ENCODE measurements at places on chromosomes 12 and 14.

- DNase-seq: no peak
Observed at GRCh38 chr14:74144789-74145188, 60.0 kb downstream of the LIN52 start.

GRCh38 chr14:83909507-83909906 lies 1620.4 kb upstream of the FLRT2 start:
- DNase-seq: no peak

GRCh38 chr14:103121121-103121845 lies 2.0 kb upstream of the TNFAIP2 start:
- DNase-seq: no peak

DNA sequence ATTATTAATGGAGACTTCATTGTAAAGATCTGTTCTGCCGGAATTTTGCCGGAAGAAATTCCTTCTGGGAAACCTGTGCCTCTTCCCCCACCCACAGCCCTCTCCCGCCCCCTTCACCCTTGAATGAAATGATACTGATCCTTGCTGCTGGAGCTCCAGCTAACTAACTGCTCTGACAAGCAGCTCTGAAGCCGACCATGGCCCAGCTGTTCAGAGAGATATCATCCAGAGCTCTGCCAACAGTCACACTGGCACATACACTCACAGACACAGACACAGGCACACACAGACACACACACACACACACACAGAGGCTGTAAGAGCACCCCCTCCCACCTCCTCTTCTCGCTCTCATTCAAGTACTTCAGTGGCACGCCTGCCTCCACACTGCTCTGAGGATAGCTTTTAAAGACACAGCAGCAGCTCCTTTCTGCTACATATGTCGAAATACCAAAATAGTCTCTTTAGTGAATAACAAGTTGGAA lies 88.6 kb downstream of the R3HDM2 start:
- no peak for DNase-seq

DNA sequence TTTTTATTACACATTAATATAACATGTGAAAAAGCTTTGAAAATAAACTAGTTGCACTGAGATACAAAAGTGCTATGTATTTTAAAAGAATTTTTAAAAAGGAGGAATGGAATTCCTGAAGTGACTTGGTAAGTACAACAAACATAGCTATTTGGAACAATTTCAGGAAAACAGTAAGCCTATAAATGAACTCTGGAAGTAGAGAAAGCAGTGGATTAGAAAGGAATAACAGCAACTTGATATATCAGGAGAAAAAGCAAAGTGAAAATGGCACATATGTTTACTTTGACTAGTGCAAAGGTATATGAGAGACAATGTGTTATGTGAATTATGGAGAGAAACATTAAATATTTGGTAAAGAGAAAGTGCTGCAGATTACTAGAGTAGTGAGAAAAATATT lies 811.7 kb downstream of the C12orf50 start:
- DNase-seq: no peak

GRCh38 chr12:115941362-115941761 lies 336.1 kb downstream of the MED13L start:
- no peak for DNase-seq

DNA sequence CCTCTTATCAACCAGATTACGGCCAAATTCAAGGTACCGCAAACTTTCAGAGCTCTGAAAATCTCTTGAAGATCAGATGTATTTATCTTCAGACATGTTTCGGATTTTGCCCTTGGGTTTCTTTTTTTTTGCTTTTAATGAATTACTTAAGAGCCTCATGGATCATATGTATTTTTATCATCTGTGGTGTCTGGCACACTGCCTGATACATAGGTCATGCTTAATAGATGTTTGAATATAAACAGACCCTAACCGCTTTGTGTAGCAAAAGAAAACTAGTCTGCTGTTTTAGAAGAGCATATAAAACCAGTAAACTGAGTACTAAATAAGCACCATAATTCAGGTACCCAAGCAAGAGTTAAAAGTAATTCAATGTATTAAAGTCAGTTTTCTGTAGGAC lies 20.1 kb upstream of the TBK1 start:
- no peak for DNase-seq

DNA sequence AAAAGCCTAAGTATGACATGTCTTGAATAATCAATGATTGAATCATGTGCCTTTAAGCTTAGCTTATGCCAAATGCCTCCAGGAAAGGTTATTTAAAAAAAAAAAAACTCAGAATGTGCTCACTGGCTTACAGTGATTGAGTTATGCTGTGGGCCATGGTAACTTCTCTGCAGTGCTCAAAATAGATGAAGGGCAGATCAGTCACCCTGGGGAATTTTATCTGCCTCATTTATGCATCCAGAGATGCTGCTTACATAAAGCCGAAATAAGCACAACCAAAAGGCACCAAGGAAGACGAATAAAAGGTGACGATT lies 118.7 kb upstream of the MDM1 start:
- no peak for DNase-seq

GRCh38 chr14:76755610-76756370 lies 5.5 kb upstream of the VASH1 start:
- DNase-seq: no peak

- no peak for DNase-seq
Observed at GRCh38 chr12:111467857-111468241, 62.1 kb downstream of the SH2B3 start.

DNA sequence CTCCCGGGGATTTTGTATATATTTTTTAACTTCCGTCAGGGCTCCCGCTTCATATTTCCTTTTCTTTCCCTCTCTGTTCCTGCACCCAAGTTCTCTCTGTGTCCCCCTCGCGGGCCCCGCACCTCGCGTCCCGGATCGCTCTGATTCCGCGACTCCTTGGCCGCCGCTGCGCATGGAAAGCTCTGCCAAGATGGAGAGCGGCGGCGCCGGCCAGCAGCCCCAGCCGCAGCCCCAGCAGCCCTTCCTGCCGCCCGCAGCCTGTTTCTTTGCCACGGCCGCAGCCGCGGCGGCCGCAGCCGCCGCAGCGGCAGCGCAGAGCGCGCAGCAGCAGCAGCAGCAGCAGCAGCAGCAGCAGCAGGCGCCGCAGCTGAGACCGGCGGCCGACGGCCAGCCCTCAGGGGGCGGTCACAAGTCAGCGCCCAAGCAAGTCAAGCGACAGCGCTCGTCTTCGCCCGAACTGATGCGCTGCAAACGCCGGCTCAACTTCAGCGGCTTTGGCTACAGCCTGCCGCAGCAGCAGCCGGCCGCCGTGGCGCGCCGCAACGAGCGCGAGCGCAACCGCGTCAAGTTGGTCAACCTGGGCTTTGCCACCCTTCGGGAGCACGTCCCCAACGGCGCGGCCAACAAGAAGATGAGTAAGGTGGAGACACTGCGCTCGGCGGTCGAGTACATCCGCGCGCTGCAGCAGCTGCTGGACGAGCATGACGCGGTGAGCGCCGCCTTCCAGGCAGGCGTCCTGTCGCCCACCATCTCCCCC lies 777 bp downstream of the ASCL1 start:
- no peak for DNase-seq

DNA sequence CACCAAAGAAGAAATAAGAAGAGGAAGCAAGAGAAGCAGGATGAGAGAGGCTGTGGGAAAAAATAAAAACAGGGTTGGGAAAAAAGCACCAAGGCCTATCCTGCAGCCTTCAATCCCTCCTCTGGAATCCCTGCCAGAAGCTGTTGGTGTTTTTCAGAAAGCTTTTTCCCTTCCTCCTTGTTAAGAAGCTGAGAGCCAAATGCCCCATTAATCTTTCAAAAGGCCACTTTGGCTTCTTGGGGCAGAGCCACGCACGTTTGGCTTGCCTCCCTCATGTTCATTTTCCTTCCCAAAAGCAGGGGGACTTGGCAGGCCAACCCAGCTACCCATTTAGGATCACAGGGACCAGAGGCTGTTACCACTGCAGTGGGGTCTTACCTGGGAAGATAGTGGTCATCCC lies 365.3 kb downstream of the NUAK1 start:
- DNase-seq: no peak

DNA sequence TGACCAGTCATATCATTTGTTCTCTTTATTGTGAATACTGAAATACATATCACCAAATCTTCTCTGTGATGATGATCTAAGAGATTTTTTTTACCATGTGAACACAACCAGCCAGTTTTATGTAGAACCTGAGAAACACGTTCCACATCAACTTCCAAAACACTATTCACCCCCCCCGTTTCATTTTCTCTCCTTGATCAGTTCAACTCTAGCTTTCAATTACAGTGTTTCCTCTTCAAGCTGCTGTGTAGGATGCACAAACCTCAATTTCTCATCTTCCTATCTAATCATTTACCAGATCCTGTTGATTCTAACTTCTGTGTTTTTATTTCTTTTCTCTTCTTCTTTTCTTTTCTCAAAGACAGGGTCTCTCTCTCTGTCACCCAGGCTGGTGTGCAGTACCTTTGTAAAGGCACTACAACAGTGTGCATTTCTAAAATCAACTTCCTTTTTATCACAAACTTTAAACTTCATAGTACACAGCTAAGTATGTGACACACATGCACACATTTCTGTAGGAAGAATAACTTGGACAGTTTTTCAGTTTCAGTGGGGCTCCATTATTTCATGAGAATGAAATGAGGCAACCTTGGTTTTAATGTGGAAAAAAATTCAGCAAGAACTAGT lies 149.9 kb upstream of the FBXO33 start:
- DNase-seq: no peak

DNA sequence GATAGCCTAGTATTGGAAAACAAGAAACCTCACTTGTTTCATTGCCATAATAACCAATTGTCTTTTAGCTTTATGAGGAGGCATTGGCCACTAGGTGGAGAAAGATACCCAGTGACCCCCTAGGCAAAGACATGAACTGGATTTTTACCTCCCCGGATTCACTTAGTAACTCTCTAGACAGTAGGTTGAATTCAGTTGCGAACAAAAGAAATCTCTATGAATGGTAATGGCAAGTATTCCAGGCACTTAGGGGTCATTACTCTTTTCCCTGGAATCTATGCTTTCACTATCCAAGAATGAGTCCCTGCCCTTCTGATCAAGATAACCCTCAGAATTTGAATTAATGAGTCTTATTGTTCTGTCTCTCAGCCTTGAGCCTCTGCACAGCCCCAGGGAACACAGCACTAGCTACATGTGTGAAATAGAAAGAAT lies 29.5 kb upstream of the RHOJ start:
- DNase-seq: no peak

- no peak for DNase-seq
Observed at GRCh38 chr12:109388167-109388563, 40.5 kb downstream of the MYO1H start.

- DNase-seq: no peak
Observed at GRCh38 chr12:127373559-127373958, 893.4 kb upstream of the TMEM132C start.

DNA sequence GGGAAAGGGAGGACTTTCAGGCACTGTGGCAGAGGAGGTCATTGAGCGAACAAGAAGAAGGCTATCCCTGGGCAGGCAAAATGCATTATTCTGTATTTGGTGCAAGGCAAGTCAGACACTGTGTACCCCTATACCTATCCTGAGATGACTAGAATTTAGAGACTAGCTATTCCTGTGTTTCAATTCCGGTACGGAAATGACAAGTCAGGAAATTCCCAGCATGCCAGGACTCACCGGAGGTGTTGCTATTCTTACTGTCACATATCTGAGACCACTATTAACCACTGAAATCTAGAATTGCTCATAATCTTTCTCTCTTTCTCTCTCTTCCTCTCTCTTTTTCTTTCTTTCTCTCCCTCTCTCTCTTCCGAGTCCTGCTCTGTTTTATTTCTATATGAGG lies 297.1 kb downstream of the PDZRN4 start:
- DNase-seq: no peak

DNA sequence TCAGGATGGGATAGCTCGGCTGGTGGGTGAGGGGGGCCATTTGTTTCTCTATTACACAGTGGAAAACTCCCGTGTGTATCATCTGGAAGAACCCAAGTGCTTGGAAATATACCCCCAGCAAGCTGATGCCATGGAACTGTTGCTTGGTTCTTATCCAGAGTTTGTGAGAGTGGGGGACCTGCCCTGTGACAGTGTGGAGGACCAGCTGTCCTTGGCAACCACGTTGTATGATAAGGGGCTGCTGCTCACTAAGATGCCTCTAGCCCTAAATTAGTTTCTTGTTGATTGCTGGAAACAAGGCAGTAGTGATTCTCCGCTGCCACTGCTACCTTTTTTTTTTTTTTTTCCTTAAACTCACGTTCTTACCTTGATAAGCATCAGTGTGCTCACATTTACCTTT lies 1.9 kb downstream of the RIOX1 start:
- no peak for DNase-seq

- DNase-seq: no peak
Observed at GRCh38 chr14:71060274-71060673, 153.0 kb downstream of the PCNX1 start.

GRCh38 chr14:24335461-24336171 lies 745 bp upstream of the ADCY4 start:
- no peak for DNase-seq

DNA sequence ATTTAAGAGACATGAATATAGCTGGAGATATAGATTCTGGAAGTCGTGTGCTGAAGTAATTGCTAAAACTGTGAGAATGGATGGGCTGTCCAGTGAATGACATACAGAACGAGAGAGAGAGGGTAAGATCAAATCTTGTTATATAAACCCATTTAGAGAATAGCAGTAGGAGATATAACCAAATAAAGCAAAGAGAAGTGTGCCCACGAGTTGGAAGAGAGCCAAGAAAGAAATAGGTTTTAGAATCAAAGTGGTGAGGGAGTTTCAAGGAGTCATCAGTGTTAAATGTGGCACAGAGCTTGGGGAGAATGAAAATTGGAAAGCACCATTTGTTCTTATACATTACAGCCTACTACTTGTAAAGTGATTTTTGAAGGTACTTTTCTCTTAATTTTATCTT lies 19.2 kb downstream of the TOGARAM1 start:
- no peak for DNase-seq

DNA sequence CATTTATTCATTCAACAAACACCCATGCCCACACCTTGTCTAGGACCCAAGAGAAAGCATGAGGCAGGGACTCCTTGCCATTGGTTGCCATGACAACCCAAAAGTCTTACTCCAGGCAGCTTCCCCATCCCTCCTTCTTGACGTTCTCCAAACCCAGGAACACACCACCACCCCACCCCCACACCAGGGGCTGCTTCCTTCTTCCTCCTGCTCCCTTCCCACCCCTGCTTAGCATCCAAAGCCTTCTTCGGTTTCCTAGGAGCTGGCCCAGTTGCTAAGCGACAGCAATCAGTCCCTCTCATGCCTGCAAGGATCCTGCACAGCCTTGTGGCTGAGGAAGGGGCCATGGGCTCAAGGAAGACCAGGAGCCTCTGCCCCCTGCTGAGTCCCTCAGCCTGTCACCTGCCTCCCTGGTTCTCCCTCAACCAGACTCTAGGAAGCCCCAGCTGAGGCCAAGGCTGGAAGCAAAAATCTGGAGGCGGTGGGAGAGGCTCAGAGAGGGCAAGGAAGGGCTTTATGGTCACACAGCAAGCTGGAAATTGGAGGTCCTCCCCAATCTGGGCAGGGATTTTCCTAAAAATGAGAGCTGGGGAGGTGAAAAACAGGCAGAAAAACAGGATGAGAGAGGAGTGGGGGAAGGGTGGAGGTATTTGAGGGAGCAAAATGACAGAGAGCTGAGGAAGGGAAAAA lies 15.4 kb downstream of the RASAL1 start:
- DNase-seq: no peak

GRCh38 chr14:61461808-61462275 lies 140.5 kb downstream of the PRKCH start:
- DNase-seq: no peak

Data from activated CD8-positive, alpha-beta memory T cell treated with anti-CD3 and anti-CD28 coated beads for 1 hour (primary cell).